ENCODE measurements at places on chromosomes 6 and 20.

DNA sequence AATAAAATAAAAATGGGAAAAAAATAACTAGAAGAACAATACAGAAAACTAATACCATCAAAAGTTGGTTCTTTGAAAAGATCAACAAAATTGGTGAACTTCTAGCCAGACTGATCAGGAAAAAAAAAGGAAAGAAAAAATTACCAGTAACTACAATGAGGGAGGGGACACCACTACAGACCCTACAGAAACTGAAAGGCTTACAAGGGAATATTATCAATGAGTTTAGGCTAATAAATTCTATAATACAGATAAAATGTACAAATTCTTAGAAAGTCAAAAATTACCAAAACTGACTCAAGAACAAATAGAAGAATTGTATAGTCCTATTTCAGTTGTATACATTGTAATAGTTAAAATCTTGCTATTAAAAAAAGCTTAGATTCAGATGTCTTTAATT lies 141.8 kb downstream of the COL19A1 start:
- DNase-seq, result no peak

DNA sequence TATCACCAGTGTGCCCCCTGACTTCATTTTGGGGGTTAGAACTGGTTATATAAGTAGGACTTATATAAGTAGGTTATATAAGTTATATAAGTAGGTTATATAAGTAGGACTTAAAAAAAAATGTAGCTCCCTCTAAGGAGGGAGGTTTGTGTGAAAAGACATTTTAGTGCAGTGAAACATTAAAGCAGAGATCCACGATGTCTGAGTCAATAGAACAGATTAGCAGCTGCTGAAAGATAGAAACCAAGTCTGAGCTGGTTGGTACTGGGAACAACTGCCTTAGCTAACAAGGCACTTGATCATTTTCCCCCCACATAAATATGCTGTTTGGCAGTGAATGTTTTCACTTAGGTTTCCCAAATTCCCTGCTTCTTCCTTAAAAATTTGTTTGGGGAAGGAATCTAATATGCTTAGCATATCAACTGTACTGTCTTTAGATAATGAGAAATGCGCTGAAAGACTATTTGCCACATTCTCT lies 2.1 kb upstream of the RPS12 start:
- peak; percentile 32 for DNase-seq

- DNase-seq, result no peak
Measured at GRCh38 chr20:12023194-12023795, 105.6 kb downstream of the BTBD3 start.

DNA sequence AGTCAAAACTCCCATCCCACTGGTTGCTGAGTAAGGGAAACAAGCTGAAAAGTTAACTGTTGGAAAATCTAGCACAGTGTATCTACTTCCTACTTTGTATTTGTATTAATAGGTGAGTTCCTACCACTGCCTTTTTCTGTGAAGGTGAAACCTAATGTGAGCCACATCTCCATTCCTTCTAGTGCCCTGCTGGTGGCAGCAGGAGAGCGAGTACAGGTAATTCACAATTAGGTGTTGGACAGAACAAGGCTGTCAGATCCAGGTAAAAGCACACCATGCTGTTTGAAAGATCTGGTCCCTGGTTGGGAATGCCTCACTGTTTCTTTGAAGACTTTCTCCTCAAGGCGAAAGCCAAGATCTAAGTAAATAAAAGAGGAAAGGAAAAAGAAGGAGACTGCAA lies 528.4 kb downstream of the PKHD1 start:
- DNase-seq, result no peak

- DNase-seq, result no peak
Measured at GRCh38 chr6:56649782-56650181, 7.1 kb upstream of the DST start.

DNA sequence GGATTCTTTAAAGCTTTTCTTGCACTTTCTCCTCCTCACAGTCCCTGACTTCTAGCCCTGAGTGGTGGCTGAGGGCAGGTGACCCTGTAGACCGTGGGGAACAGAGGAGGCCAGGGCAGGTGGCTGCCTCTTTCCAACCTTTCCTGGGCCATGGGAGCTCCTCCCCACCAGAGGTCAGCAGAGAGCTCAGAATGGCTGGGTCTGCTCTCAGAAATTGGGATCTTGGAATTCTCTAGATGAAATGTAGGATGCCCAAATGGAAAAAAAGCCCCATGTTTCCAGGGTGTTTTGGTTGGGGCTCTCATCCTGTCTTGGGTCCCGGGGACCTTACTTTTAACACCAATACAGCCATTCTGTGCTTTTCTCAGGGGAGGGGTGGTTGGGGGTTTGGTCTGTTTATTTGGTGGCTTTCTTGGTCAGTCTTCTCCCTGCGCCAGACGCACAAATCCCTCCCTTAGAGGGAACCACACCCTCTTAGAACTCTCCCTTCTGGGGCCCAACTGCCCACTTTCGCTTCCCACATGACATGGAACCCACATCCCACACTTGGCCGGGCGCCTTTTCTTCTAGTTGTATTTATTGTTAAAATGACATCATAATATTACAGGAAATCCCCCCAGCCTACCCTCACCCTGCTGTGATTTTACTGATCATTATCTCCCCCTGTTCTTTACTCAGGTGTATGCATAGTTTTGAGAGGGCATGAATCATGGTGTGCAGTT lies 17.9 kb downstream of the GNAS start:
- peak; percentile 62 for DNase-seq

- no peak for DNase-seq
Measured at GRCh38 chr6:26398555-26398954, 3.5 kb upstream of the BTN3A1 start.

- peak; percentile 87 for DNase-seq
Measured at GRCh38 chr6:17413313-17413750, 19.9 kb downstream of the CAP2 start.

DNA sequence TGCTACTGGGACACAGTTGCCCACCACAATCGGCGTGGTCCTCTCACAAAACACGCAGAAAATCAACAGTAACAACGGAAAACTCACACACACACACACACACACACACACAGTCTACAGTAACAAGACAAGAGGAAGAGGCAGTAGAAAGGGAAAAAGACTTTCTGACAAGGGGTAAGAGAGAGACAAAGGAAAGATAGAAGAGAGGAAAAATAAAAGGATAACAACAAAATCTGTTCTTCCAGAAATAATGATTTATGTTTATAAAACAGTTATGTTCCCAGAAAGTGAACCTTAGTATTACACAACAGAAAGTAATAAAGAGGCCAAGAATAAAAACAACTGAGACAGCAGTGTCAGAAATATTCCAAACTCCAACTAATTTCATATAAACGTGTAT lies 2.9 kb downstream of the RANBP9 start:
- DNase-seq, result no peak

- DNase-seq, result no peak
Measured at GRCh38 chr6:33343953-33344611, 26.5 kb upstream of the ZBTB22 start.

GRCh38 chr6:55405474-55406235 lies 78.4 kb downstream of the GFRAL start:
- DNase-seq, result peak; percentile 32

All from fibroblast of skin of back (primary cell).